NCI-H774 (cell line): ENCODE measurements at places on chromosomes 3 and 15.

- no peak for DNase-seq
Measured at GRCh38 chr15:67266870-67267269, 12.3 kb downstream of the IQCH start.

- no peak for DNase-seq
Measured at GRCh38 chr3:177519588-177519987, 322.3 kb upstream of the TBL1XR1 start.

DNA sequence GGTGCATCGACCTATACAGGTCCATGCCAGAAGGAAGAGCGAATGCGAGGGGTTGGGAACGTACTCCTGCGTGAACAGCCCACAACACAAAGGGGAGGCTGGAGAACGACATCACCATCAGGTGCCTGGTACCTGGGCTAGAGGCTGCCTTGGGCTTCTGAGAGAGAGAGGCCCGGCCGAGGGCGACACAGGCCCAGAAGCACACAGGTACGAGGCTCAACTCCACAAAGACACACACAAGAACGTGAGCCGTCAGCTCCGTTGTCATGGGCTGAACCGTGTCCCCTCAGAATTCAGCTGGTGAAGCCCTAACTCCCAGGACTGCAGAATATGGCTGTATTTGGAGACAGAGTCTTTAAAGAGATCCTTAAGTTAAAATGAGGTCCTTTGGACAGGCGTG, 134.3 kb downstream of the ATP10A start:
- no peak for DNase-seq

DNA sequence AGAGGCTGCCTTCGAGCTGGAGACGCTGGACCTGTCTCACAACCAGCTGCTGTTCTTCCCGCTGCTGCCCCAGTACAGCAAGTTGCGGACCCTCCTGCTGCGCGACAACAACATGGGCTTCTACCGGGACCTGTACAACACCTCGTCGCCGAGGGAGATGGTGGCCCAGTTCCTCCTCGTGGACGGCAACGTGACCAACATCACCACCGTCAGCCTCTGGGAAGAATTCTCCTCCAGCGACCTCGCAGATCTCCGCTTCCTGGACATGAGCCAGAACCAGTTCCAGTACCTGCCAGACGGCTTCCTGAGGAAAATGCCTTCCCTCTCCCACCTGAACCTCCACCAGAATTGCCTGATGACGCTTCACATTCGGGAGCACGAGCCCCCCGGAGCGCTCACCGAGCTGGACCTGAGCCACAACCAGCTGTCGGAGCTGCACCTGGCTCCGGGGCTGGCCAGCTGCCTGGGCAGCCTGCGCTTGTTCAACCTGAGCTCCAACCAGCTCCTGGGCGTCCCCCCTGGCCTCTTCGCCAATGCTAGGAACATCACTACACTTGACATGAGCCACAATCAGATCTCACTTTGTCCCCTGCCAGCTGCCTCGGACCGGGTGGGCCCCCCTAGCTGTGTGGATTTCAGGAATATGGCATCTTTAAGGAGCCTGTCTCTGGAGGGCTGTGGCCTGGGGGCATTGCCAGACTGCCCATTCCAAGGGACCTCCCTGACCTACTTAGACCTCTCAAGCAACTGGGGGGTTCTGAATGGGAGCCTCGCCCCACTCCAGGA, 21.1 kb downstream of the NRROS start:
- peak; percentile 83 for DNase-seq

- DNase-seq, result no peak
Measured at GRCh38 chr3:111621535-111621934, 26.4 kb upstream of the ZBED2 start.

GRCh38 chr15:56805466-56806147, 72.3 kb upstream of the ZNF280D start:
- DNase-seq, result no peak

GRCh38 chr15:56821721-56822425, 88.6 kb upstream of the ZNF280D start:
- peak; percentile 60 for DNase-seq

DNA sequence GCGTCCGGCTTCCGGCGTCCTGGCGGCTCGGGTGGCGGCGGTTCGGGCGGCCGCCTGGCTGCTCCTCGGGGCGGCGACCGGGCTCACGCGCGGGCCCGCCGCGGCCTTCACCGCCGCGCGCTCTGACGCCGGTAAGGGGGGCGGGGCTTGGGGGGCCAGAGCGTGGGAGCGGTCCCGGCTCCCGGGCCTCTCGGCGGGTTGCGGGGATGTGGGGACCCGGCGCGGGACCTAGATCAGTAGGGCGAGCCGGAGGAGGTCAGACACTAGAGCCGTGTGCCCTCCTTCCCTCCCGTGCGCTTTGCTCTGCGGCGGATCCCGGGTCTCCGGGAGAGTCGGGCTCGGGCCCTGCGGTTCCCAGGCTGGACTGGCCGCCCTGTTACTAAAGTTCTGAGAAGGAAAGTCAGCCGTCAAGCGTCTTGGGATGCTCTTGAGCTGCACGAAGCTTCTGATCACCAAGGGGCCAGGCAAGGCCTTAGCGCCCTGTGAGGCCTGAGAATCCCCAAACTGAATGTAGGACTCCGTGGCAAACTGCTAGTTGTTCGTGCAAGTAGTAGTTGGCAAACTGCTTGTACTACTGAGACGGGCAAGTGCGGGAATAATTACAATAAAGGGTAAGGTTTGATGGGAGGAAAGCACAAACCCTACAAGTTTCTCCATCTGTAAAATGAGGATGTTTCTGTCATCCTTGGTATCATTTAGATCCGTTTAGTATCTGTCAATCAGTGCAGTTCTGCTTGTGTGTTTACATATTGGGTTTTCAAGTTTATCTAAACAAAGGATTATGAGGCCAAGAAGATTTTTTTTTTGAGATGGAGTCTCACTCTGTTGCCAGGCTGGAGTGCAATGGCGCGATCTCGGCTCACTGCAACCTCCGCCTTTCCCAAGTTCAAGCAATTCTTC, 587 bp downstream of the PIGX start:
- no peak for DNase-seq

GRCh38 chr15:89442671-89443307, 53.6 kb downstream of the RHCG start:
- peak; percentile 15 for DNase-seq
